ENCODE measurements at places on chromosomes 12 and 14.
A peak's percentile ranks its signal among the peaks of the same experiment; 100 is the strongest.

DNA sequence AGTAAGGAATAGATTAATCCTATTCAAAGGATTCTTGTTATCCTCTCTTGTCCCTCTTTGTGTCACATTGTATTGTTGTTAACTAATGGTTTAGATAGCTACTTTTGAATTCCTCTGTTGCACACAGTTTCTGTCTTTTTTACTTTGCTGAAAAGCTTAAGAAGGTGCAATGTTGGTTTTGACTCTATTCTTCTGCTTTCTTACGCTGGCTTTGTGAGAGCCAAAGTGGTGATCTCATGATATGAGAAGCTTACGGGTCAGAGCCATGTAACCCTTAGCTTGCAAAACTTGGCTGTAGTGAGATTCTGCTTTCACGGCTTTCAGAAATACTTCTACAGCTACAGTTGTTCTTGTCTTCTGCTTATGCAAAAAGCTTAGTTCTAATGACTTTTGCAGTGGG, 239.7 kb downstream of the TRHDE start:
- no peak for DNase-seq

DNA sequence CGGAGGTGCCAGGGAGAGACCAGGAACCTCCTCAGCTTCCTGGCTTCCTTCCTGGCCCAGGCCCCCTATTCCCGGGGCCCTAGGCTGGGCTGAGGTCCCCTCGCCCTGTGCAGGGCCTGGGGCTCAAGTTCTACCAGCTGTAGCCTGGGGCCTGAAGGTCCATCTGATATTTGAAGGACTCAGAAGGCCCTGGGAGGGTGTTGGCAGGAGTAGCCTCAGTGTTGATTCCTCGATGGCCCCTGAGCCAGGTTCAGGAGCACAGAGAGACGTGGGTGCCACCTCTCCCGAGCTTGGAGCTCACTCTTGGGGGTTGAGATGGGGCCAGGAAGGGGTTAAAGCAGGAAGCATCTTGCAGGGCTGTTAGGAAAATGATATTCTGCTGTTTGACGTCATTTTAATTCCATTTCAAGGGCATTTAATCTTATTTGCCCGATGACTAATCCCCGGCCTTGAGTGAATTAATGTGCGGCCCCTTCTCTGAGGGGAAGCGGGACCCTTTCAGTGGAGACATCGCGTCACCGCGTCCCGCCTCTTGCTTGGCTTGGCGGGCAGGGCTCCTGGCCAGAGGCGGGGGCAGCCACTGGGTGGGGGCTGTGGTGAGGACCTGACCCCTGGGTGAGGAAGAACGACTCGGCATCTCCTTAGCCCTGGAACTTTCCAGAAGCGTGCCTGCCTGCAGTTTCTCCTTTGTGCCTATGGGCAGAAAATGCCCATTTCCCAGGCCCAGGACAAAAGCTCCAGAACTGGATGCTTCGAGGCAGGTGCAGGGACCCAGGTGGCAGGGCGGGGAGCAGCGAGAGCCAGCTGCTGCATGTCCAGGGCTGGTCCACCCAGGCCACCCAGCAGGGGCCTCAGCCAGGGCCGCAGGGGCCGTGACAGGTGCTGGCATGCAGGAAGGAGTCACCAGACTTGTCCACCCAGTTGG, 158.3 kb downstream of the KIF26A start:
- DNase-seq: no peak

GRCh38 chr12:104457746-104458693, 1.3 kb downstream of the CHST11 start:
- DNase-seq: peak; percentile 41

GRCh38 chr14:105387530-105387922, 10.8 kb upstream of the TEX22 start:
- DNase-seq: no peak

DNA sequence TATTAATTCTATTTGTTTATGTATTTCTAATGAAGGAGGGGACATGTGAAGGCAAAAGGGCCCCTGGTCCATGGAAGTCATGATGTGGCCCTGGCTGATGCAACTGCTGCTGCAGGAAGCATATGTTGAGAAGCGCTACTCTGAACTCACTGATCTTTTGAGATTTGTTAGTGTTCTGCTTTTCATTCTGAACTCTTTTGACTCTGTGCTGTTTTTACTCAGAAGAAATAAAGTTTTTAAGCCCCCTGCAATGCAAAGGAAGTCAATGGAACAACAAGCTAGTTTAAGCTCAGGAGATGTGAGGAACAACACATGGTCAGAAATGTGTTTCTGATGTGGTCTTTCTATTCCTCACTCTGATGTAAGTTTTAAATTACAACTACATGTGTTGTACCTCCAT, 88.9 kb upstream of the BTG1 start:
- no peak for DNase-seq

DNA sequence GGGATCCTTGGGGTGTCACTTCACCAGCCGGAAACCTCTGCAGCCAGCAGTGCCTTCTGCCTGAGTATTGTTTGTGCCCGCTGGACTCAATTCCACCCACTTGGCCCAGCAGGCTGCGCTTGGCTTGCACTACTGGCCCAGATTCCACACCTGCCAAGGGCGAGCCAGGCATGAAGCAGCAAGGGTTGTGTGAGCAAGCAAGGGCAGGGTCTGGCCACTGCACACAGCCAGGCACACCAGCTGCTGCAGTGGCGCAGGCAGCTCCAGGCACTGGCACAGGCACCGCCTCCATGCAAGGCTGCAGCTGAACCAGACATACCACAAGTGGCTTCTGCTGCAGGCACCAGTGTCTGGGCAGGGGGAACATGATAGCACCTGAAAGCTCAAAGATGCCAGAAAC, 99.5 kb downstream of the NUAK1 start:
- no peak for DNase-seq

GRCh38 chr12:21894792-21895595, 46.2 kb downstream of the ABCC9 start:
- no peak for DNase-seq

DNA sequence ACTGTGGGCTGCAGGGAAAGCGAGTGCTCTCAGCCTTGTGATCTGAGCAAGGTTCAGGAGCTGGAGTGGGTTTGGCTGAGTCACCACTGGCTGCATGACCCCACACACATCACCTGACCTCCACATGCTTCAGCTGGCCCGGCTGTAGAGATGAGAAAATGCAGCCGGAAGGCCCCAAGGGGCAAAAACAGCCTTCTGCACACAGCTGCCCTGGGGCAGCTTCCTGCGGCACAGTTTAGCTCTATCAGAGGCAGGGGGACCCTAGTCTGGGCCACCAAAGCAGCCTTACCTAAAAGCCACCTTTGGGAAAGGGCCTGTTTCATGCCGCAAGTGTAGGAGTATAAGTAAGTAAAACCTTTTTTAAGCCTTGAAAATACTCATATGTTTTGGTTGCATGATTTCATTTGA, 123.3 kb downstream of the SSPN start:
- no peak for DNase-seq

DNA sequence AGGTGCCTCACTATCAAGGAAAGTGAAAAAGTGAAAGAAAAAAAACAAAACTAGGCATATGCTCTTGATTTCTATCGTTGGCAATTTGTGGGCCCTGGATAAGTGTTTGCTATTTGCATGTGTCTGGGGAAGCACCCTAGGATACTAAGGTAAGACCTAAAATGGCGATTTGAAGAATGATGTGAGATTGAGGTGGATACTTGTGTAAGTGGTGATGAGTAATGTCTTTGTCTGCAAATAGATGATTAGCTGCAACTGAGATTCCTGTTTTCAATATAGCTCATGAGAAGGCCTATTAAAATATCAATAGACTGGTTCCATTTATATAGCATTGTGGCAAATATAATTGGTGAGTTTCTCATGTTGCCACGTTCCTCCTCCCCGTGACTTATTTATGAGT, 261.7 kb downstream of the NEDD1 start:
- DNase-seq: no peak

DNA sequence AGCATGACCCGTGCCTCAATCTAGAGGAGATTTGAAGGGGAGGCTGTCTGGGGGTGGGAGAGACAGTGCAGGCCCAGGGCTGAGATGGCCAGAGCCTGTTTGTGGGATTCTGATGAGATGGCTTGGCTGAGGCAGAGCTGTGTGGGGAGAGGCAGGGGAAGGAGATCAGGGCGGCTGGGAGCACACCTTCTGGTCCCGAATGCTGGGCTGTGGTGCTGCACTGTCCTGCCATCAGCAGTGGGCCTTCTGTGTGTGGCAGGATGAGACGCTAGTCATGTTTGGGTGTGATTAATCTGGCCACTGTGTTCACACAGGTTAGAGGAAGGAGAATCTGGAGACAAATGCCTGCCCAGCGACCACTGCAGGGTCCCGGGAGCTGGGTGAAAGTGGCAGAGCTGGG, 300.9 kb downstream of the CACNA1C start:
- no peak for DNase-seq

GRCh38 chr12:13374793-13375192, 178.3 kb downstream of the EMP1 start:
- no peak for DNase-seq

DNA sequence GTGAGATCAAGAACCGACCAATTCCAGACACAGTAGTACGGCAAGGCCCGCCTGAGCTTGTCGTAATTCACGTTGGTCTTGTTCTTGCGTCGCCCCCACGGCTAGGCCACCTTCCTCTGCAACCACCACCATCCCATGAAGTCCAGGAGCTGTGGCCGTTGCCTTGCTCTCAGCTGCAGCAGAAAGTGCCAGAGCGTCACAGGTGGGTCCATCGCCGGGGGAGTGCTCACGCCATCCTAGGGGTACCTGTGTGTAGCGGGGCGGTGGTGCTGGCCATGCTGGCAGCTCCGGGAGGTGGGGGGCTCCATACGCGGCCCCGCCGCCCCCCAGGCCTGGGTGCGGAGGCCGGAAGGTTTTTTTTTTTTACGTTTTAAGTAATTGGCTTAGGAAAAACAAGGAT, 23.1 kb downstream of the TMEM121 start:
- no peak for DNase-seq

- no peak for DNase-seq
Observed at GRCh38 chr12:93592641-93593406, 20.3 kb downstream of the SOCS2 start.

GRCh38 chr12:55703288-55703687, 4.4 kb downstream of the ITGA7 start:
- peak; percentile 38 for DNase-seq

DNA sequence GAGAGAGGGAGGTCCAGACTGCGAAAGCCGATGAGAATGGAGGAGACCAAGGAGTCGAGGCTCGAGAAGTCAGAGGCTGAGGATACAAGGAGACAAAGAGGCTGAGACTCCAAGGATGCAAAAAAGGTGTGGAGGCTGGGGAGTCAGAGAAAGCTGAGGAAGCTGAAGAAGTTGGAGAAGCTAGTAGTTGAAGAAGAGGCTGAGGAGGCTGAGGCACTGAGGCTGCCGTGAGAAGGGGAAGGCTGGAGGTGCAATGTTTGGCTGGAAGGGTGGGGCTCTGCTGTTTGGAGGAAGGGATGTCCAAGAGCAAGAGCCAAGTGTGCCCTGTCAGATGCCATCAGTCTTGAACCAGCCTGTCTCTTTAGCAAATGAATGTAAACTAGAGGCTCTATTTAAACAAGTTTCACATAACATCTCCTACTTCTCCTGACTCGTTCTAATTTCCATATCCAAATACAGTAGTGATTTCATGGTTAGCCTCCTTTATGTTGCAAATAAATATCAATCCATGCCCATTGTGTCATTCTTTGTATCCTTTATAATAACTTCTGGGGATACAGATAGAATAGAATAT, 10.8 kb upstream of the SPTSSA start:
- no peak for DNase-seq

GRCh38 chr12:50971946-50972345, 19.6 kb downstream of the HIGD1C start:
- DNase-seq: no peak

GRCh38 chr12:58189030-58189429, 247.7 kb downstream of the ATP23 start:
- DNase-seq: no peak

- no peak for DNase-seq
Observed at GRCh38 chr14:43745746-43746145, 761.3 kb downstream of the FSCB start.

GRCh38 chr14:23538785-23539184, 12.8 kb downstream of the ZFHX2 start:
- DNase-seq: peak; percentile 41
